ENCODE measurements at places on chromosomes 16 and 17.

GRCh38 chr16:57140931-57141668 is 44.7 kb downstream of the PSME3IP1 start:
- DNase-seq: no peak

DNA sequence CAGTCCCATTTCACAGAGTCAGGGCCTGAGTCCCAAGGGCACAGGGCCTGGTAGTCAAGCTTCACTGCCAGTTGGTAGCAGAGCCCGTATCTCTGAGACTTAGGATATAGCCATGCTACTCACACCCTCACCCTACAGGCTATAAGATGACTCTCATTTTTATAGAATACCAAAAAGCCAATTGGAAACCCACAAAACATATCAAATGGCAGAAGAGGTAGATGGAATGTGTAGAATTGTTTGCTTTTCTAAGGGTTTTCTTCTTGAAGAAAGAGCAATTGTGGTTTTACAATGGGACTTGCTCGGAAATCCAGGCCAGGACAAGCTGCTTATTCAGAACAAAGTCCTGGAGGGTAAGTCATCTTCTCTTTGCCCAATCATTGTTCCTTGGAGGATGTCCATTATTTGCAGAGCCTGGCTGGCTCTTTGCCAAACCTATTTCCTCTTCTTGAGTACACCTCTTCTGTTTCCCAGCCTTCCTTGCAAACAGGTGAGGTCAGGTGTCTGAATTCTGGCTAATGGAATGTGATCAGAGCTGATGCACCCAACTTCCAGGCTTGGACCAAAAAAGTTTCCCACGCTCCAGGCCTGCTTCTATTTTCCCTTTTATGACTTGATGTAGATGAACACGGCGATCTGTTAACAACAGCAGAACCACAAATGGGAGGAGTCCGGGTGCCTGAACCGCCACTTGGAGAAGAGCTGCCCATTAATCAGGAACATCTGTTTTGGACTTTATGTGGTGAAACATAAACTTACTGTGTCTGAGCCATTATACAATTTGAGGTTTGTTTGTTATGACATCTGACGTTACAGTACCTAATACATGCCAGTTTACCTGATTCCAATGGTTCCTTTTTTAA is 16.9 kb upstream of the CCL22 start:
- DNase-seq: no peak

GRCh38 chr16:48862087-48862532 is 252.1 kb upstream of the N4BP1 start:
- DNase-seq: no peak

GRCh38 chr17:57976594-57976993 is 11.5 kb downstream of the VEZF1 start:
- DNase-seq: no peak

GRCh38 chr16:76574651-76575050 is 297.4 kb downstream of the CNTNAP4 start:
- no peak for DNase-seq

GRCh38 chr16:9351841-9352434 is 260.5 kb downstream of the HAPSTR1 start:
- DNase-seq: no peak

GRCh38 chr16:635573-636205 is 416 bp downstream of the METTL26 start:
- DNase-seq: no peak

- no peak for DNase-seq
Measured at GRCh38 chr17:31378638-31379037, 12.8 kb upstream of the RAB11FIP4 start.
